Activated CD4-positive, alpha-beta T cell treated with anti-CD3 and anti-CD28 coated beads, Interleukin-2, amount 50 U/mL, for 16 hours (primary cell): ENCODE measurements at places on chromosomes 11 and 22.
A peak's percentile ranks its signal among the peaks of the same experiment; 100 is the strongest.

DNA sequence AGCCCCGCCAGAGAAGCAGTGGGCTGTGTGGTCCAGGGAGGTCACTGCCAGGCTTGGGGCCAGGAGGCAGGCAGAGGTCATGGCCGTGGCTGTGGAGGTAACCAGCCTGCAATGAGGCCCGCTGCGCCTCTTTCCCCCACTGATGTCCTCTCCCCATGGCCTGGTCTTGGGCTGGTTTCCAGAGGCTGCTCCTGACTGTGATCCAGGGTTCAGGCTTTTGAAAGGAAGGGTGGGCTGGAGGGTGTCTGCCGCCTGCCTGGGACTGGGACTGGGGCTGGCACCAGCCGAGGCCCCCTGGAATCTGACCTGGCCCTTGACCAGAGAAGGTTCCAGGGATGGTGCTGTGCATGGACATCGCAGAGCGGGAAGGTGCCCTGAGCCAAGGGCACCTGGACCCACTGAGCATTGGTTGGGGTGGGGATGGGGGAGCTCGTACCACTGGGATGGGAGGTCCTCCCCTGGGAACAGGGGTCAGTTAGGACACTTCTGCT lies 59.6 kb upstream of the THY1 start:
- no peak for DNase-seq

DNA sequence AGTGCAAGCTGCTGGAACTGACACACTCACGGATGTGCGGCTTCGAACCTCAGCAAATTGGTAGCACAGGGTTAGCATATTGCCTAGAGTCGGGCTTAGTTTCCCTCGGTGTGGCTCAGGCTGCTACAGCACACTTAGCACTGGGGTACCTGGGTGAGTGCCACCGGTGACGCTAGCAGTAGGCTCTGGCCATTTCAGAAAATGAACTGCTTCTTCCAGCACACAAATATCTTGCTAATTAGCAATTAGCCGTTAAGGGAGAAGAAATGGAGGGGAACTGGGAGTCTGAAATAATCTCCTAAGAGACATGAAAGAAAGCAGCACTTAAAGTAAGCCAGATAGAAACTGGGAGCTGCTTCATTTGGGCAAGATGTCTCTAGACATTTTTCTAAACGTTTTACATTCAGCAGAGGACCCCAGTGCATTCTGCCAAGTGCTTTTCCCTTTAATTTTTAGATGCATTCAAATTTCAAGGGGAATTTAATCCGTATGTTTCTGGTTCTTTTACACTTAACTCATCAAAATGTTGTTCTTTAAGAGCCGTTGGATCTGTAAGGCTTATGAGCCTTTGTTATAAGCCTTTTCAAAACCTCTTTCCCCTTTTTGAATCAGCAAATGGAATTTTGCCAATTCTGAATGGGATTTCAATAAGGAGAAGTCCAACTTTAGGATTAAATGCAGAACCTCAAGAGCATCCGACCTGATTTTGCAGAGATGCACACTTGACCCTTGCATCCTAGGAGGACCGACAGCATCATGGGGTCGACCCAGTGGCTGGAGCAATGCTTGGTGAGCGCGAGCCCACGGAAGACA lies 708.1 kb downstream of the NTM start:
- DNase-seq = no peak

GRCh38 chr22:36156515-36157419 lies 3.8 kb downstream of the APOL3 start:
- peak; percentile 72 for DNase-seq

DNA sequence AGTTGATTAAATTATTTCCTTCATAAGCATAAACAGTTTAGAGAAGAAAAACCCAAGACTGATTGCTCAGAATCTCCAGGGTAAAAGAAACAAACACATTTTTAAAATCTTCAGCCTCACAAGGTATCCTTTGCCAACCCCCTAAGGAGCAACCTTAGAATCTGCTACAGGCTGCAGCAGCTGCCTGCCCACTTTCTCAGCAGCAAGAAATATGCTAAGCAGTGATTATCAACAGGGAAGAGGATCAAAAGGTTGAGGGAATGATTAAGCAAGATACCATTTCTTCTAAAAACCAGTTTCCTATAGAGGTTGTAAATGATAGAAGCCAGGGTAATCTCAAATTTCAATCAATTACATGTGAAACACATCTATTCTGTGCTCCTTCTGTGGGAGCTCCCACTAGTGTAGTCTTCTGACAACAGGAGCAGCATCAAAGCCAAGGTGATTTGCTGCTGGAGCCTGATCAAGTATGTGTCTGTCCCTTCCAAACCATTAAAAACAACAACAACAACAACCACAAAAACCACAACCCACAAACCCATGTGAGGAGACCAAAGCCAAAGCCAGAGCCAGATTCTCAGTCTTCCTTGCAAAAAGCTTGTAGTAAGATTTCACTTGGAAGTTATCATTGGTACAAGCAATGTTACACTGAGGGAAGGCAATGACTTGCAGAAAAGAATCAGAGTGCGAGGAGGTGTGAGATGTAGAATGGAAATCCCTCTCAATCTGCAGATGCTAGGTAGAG lies 761.2 kb downstream of the DLG2 start:
- no peak for DNase-seq

GRCh38 chr11:68036141-68036716 lies 2.6 kb upstream of the TCIRG1 start:
- no peak for DNase-seq

DNA sequence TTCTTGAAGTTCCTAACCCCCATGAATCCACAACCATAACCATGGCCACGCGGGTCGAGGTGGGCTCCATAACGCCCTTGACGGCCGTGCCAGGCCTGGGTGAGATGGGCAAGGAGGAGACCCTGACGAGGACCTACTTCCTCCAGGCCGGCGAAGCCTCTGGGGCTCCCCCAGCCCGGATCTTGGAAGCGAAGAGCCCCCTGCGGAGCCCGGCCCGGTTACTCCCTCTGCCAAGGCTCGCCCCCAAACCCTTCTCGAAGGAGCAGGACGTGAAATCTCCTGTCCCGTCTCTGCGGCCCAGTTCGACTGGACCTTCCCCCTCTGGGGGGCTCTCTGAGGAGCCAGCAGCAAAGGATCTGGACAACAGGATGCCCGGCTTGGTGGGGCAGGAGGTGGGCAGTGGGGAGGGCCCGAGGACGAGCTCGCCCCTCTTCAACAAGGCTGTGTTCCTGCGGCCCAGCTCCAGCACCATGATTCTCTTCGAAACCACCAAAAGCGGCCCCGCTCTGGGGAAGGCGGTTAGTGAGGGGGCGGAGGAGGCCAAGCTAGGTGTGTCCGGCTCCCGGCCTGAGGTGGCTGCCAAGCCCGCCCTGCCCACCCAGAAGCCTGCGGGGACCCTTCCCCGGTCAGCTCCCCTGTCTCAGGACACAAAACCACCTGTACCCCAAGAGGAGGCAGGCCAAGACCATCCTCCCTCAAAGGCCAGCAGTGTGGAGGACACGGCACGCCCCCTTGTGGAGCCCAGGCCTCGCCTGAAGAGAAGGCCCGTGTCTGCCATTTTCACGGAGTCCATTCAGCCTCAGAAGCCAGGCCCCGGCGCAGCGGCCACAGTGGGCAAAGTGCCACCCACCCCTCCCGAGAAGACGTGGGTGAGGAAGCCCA lies 75.7 kb downstream of the KIAA1671 start:
- DNase-seq = peak; percentile 19

DNA sequence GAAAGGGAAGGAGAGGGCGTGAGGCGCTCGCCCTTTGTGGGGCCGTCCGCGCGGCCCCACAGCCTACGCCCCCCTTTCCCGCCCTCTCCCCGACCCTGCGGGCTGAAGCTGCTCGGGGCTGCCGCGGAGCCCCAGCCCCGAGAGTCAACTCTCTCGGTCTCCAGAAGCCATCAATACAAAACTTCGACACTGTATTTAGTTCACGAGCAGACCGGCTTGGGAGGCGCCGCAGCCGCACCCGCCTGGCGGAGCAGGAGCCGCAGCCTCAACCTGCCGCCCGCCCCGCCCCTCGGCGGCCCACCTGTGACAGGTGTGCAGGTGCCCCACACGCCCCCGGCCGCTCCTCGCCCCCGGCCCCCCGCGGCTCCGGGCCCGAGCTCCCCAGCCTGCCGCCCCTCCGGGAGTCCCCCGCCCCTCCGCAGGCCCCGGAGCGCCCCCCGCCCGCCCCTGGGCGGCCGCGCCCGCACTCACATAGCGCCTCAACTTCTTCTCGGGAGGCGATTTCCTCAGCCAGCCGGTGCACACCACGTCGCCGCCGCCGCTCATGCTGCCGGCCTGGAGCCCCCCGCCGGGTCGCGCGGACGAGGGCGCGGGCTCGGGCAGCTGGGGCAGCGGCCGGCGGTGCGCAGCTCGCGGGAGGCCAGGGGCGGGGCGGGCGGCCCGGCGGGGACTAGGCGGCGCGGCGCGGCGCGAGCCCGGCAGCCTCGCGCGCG lies at the start of gene GAB2:
Gene GAB2, minus strand, starts transcription at position 646 of the 713 bp plus-strand sequence. Its CDS starts 100 bp downstream, at position 546.
- no peak for DNase-seq
